ENCODE measurements at places on chromosomes 4 and X.

DNA sequence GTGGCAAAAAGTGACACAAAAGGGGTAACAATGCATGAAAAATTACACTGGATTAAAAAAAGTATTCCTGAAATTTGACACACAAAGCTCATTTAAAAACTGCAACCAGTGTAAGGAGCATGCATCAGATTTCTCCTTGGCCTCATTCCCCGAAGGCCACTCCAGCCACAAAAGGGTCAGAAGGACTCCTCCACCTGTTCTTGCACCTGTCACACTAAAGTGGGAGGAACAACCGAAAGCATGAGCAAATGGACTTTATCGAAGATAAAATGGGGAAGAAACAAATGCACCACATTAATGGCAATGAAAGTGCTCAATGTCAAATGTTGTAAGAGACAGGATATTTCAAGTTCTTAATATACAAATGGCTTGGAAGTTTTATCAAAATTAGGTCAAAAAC lies 88.2 kb downstream of the ADGRA3 start:
- DNase-seq, result no peak

- DNase-seq, result no peak
Observed at GRCh38 chr4:79869597-79870237, 203.3 kb downstream of the ANTXR2 start.

DNA sequence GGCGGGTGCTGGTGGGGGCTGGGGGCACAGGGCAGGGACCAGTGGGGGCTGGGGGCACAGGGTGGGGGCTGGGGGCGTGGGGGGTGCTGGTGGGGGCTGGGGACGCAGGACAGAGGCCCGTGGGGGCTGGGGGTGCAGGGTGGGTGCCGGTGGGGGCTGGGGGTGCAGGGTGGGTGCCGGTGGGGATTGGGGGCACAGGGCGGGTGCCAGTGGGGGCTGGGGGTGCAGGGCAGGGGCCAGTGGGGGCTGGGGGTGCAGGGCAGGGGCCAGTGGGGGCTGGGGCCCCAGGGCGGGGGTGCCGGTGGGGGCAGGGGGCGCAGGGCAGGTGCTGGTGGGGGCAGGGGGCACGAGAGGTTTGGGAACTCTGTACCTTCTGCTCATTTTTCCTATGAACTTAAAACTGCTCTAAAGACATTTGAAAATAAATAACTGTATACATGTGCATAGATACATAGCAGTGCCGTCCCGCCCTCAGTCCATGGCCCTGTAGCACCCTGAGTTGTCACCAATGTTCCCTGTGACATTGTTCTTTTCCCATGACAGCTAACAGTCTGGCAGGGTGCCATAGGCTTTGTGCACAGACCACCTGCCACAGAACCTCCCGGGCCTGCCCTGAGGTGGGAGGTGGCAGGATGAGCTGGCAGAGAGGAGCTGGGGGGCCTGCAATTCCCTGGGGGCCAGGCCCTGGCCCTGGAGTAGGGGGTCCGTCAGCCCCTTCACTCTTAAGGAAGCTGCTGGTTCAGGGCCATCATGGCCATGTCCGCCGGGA lies 35.6 kb upstream of the ADRA2C start:
- DNase-seq, result peak; percentile 70

DNA sequence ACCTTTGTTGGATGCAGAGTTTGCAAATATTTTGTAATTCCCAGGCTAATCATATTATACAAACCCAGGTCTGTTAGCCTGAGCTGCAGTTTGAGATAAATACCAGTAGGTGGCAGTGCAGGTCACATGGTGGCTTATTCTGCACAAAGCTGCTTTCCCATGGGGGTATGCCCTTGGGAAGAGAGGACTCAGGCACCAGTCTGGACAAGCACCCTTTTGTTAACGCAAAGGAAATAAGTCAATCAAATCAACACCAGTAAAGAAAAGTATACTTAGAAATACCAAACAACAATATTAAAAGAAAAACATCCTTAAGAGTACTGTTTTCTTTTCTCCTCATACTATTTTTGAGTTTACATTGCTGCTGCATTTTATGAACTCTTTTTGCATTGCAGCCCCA lies 389.0 kb upstream of the ZFP42 start:
- peak; percentile 57 for DNase-seq

DNA sequence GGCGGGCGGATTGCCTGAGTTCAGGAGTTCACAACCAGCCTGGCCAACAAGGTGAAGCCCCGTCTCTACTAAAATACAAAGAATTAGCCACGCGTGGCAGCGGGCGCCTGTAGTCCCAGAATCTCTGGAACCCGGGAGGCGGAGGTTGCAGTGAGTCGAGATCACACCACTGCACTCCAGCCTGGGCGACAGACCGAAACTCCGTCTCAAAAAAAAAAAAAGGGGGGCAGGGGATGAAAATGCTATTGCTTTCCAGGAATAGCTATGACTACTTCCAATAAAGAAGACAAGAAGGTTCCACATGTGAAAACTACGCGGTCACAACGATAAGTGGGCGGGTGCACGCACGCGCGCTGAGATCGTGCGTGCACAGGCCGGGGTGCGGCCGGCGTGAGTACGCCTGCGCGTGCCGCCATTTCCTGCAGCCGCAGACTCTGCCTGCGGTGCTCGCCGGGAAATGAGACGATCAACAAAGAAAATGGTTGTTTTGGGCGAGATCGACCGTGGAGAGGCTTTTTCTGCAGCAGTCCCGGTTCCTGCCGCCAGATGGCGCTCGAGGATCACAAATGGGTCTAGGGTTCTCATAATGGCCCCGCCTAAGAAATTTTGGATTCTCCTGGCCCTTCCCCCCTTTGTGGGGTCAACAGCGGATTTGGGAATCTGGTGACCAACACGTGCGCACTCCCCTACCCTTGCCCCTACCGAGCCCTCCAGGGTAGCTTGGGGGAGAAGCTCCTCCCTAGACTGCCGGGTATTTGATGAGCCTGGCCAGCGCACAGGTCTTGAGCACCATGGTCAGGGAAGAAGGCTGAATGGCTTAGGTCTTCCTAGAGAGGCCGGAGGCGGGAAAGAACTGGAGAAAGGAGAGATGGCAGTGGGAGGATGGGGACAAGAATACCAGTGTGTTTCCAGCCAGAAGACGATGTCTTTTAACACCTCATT lies 35.1 kb downstream of the PNMA5 start:
- peak; percentile 91 for DNase-seq

GRCh38 chr4:177001271-177002175 lies 208.8 kb upstream of the VEGFC start:
- DNase-seq, result no peak

DNA sequence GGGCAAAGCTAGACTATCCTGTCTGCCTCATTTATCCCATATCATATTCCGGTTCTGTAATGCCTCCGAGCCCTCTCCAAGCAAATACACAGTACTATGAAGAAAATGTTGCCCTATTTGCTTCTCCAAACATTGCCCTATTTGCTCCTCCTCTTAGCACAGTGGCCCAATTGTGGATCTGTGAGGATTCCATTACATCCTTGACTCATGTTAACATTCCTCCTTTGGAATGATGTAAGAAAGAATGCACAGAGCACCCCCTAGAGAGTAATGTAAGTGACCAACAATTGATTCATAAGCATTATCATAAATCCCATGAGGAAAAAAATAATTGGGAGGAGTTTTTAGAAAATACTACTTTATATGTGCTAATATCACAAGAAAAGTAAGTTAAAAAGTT lies 11.3 kb upstream of the BTC start:
- no peak for DNase-seq

DNA sequence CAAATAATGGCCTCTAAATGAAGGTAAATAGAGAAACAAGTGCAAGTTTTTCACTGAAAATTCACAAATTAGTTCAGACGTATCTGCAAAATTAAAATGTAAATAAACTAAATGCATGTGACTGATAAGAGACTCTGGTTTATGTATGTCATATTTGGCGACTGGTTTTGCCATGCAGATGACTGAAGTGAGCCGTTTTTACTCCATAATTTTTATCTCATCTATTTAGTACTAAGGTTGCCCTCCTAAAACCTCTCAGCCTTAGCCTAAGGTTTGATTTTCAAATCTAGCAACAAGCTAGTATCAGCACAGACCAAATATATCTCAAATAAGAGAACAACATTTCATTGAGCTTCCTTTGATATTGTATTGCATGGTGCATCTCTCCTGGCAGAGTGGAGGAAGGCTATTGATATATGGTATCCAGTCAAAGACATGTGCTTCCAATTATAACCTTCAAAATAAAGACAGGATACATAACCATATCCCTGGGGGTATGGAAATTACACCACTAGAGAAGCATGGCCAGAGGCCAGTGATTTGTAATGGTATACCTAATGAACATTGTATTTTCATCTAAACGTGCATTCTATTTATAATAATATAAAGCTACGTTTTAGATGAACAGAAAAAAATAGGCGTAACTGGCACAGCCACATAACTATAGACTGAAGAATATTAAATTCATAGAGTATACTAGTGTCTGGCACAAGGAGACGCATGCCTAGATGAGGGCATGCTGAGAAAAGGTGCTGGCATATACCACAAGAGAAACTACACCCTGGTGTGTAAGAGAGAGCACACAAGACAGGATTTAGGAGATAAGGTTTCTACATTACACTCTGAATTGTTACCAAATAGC lies 392.6 kb upstream of the INTU start:
- no peak for DNase-seq

- no peak for DNase-seq
Observed at GRCh38 chr4:144721994-144722393, 76.0 kb downstream of the HHIP start.

GRCh38 chr4:169675825-169676224 lies 55.4 kb downstream of the CLCN3 start:
- DNase-seq, result no peak

DNA sequence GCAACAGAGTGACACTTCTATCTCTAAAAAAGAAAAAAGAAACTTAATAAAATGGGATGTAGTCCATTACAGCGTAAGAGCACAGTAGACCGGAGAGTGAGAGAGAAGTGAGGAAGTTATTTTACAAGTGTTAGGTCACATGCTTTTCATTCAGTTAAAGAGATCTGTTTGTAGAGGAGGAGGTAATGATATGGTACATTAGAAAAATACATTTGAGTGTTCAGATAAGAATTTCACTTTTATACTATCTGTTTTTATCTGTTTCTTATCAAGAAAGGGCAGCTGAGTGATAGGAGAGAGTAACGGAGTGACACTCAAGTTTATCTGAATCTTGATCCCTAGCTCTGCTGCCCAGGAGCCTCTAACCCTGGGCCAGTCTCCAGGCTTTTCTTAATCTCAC lies 38.9 kb downstream of the FNIP2 start:
- DNase-seq, result no peak

- DNase-seq, result no peak
Observed at GRCh38 chr4:169174247-169174646, 96.5 kb downstream of the SH3RF1 start.

DNA sequence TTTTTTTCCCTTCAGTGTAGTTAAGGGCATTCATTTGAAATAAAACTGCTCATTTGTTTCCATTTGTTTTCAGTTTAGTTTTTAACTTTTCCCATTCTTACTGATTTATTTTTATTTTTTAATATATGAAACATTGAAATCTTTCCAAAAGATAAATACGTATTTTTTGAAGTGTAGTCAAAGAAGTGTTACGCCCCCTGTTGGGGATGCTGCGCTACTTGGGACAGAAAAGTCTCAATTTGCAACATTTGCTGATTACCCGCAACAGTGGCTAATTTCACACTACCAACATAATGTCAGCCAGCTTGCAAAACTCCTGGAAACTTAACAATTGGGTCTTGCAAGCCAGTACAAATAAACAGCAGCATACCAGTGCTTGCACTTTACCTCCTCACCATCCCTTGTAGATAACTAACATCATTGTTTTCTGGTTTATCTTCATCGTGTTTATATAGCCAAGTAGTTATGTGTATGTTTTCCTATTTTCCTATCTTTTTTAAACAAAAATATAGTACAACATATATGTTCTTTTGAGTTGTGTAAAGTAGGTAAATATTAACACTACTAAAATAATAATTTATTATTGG lies 158.6 kb downstream of the STPG2 start:
- no peak for DNase-seq

DNA sequence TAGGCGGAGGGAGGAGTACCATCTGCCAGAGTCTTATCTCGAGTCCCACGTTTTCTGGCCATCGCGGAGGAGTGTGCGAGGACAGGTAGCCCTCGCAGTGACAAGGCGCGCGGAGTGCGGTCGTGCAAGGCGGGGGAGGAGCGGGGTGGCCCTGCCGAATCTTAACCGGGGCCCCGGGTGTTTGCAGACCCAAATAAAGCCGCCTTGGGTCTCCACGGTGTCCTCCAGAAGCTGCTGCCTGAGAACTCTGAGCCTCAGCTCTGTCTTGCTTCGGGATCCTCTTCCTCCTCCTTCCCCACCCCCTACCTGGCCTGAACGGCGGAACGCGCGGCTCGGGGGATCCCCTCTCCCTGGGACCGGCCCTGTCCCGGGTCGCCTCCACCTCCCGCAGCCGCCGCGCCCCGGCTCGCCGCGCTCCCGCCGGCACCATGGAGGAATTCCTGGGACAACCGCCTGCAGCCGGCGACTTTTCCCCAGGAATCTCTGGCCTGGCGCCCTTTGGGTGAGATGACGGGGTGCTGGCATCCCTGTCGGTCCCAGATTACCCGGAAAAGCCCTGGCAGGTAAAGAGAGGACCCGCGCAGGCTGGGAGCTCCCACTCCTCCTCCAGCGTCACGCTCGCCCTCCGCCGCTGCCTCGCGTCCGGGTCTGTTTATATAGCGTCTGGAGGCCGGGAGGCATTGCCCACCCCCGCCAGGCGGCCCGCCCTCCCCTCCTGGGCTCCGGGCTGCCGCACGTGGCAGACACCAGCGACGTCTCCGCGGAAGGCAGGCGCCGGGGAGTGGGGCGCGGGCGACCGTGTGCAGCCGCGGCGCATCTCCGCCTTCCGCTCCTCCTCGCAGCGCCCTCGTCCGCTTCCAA lies at the start of gene GALNTL6:
Gene GALNTL6, plus strand, starts transcription at position 740 of the 861 bp plus-strand sequence.
- peak; percentile 34 for DNase-seq

DNA sequence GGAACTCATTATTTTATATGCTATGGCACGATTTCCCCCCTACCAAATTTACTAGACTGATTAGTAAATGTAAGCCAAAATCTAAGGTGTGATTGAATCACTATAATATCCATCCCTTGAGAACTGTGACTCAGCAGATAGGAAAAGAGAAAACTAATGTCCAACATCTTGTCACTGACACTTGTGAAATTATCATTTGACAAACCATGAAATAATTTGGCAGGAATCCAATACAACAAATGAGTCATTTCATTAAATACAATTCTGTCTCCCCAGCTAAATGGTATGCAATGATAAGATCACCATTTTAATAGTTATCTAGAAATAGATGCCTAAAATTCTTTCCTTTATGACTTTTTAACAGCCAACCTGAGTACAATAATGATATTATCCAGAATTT lies 462.3 kb downstream of the DMD start:
- peak; percentile 3 for DNase-seq

- no peak for DNase-seq
Observed at GRCh38 chr4:169416461-169416860, 145.7 kb upstream of the SH3RF1 start.

GRCh38 chrX:27660878-27661277 lies 70.7 kb downstream of the DCAF8L2 start:
- DNase-seq, result no peak

DNA sequence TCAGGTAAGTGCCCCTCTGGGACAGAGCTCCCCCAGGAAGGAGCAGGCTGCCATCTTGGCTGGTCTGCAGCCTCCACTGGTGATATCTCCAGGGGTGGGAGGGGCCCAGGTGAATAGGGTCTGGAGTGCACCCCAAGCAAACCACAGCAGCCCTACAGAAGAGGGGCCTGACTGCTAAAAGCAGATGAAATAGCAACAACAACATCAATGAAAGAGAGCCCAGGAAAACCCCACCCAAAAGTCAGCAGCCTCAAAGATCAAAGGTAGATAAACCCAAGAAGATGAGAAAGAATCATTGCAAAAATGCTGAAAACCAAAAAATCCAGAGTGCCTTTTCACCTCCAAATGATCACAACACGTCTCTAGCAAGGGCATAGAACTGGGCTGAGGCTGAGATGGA lies 92.5 kb upstream of the PAGE3 start:
- DNase-seq, result no peak
